ENCODE measurements at places on chromosomes 4 and X.

DNA sequence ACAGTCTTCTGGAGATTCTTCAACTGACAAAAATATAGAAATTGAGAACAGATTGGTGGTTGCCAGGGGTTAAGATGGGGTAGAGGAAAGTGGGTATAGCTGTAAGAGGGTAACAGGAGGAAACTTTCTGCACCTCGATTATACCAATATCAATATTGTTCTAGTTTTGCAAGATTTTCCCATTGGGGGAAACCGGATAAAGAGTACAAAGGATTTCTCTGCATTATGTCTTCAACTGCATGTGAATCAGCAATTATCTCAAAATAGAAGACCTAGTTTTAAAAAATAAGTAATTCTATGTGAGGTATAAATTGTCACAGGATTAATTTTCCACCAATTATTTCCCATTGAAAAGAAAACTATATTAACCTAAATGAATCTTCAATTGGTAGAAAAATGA is 65.7 kb downstream of the LRBA start:
- no peak for DNase-seq

- DNase-seq: no peak
Observed at GRCh38 chrX:150200361-150200760, 162.8 kb upstream of the MAMLD1 start.

- no peak for DNase-seq
Observed at GRCh38 chr4:53764761-53765490, 173.6 kb upstream of the LNX1 start.

- peak; percentile 60 for DNase-seq
Observed at GRCh38 chr4:7539659-7540058, 104.9 kb upstream of the PSAPL1 start.

- DNase-seq: no peak
Observed at GRCh38 chr4:129342819-129343408, 247.0 kb downstream of the C4orf33 start.

GRCh38 chrX:17374619-17375366 is at the start of gene NHS:
Gene NHS (plus strand): TSS chrX:17375200. CDS start chrX:17375758, 558 bp downstream.
- DNase-seq: peak; percentile 27

DNA sequence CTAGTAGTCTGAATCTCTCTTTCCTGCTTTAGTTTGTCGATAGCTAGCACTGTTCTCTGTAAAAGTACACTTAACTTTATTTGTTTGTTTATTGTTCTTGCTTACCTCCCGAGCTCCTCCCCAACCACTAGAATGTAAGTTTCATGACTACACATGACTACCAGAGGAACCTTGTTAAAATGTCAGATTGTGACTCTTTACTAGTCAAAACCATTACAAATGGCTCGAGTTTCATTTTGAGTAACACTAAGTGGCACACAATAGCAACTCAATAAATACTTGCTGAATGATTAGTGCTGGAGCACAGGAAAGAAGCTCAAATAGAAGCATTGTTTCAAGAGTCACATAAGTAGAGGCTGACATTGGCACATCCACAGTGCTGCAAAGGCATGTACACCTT is 116.1 kb downstream of the MAPK10 start:
- DNase-seq: no peak

- peak; percentile 67 for DNase-seq
Observed at GRCh38 chrX:153582896-153583295, 16.0 kb downstream of the CCNQ start.

DNA sequence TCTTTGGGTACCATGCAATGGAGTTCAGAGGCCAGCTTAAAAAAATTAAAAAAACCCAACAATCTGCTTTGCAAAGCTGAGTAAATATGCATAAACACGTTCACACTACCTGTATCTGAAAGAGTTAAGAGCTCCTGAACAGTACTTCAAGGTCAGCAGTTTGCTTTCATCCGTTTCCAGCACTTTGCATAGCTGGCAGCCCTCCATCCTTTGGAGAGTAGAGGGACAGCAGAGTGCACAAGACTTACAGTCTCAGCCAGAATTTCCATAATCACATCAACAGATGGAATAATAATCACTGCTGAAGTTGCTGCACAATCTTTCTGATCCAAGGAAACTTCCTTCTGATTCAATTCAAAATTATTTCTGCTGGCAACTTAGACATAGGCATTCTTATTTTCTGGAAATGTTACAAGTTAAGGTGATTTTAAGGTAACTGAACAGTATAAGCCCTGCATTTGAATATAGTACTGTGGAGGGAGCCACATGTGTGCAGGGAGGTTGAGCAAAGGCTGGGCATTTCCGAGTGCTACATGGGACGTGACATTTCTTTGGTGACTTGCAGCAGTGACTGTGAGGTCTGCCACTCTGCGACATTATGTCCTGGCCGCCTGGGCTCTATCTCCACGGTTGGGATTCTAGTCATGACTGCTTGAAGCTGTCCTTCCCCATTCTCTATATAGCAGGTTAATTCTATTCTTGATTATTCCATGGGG is 73.5 kb upstream of the EMCN start:
- no peak for DNase-seq

- DNase-seq: no peak
Observed at GRCh38 chr4:155614111-155614762, 52.4 kb upstream of the GUCY1A1 start.

DNA sequence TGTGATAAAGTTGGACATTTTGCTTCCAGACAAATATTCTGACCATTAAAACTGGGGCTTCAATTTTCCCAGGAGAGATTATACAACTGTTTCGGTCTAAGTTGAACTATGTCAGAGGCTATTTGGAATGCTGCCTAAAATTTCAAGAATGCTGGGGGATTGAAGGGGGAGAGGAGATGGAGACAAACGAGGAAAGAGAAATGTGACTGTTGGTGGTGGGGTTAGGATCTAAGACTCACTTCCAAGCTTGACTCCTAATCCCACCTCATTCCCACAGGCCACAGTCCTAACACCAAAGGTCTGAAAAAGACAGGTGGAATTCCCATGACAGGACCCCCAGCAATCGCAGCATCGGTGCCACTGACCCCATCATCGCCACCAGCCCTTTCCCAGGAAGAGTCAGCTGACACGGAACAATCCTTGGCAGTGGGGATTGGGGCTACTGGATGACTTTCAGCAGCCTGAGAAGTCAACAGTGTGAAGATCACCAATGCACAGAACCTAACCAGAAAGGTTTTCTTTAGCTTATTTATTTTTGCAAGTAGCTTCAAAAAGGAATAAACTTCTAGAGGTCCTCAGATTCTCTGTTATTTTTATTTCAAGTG is 74.0 kb upstream of the PRSS48 start:
- DNase-seq: no peak

- DNase-seq: no peak
Observed at GRCh38 chr4:142923619-142924018, 77.5 kb upstream of the INPP4B start.

DNA sequence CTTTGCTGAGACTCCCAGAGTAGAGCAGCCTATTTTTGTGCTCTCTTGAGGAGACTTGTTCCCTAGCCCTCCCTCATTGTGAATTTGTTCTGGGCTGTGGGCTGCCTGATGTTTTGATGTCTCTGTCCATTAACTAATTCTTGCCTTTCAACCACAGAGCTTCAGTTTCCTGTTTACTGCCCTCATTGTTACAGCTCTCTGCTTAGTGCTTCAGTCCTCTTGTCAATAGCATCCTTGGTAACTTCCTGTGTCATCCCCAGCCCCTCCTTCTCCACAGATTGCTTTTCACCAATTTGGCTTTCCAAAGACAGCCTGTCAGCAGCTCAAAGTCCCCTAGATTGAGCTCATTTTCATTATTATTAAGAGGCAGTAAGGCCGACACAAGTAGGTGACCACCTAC is 69.9 kb downstream of the COX7B2 start:
- DNase-seq: no peak

- DNase-seq: no peak
Observed at GRCh38 chr4:136687118-136687517, 845.2 kb downstream of the PCDH18 start.

DNA sequence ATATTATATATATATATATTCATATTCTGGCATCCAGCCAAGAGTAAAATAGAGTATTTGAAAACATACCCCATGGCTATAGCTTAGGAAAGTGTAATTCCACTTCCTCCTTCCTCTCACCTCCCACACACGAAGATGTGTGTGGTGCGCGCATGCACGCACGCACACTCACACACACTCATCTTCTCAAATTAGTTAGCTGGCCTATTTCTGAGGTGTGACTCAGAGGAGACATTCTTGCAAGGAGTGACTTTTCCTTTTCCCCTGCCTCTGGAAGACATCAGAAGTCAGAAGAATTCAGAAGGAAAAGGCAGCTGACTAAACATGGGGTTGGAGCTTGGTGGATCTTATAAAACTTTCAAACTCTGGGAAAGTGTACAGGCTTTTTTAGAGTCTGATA is 8.8 kb downstream of the ENPEP start:
- no peak for DNase-seq

- no peak for DNase-seq
Observed at GRCh38 chr4:21191317-21191716, 491.1 kb downstream of the PACRGL start.

DNA sequence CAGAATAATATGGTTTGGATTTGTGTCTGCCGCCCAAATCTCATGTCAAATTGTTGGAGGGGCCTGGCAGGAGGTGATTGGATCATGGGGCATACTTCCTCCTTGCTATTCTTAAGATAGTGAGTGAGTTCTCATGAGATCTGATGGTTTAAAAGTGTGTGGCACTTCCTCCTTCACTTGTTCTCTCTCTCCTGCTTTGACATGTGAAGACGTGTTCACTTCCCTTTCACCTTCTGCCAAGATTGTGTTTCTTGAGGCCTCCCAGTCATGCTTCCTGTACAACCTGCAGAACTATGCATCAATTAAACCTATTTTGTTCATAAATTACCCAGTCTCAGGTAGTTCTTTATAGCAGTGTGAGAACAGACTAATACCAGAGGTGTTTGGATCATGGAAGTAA is 325.7 kb upstream of the GIMD1 start:
- DNase-seq: no peak

GRCh38 chr4:3174371-3175338 is 74.3 kb upstream of the MSANTD1 start:
- DNase-seq: no peak

DNA sequence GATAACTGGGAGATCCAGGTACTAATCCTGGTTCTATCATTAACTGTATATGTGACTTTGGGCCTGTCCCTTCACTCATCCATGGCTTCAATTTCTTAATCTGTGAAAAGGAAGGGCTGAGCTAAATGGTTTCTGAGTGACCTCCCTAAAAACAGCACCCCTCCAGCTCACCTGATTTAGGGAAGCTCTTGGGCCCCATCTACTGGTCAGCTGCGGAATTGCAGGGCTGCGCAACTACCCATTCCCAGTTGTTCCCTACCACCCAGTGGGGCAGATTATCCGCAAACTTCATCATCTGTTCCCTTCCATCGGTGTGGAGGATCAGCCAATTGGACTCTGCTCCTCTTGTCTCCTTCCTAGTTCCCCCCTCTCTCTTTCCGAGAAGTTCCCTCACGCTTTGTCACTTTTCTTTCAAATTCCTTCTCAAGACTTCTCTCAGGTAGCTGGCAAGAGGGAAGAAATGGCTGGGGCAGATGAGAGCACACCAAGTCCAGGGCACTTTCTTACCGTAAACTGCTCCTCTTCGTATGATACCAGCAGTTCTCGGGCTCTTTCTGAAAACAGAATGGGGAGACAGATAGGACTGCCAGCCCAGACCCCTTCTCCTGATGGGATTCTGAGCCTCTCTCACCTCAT is 5.8 kb downstream of the LAS1L start:
- DNase-seq: peak; percentile 71

DNA sequence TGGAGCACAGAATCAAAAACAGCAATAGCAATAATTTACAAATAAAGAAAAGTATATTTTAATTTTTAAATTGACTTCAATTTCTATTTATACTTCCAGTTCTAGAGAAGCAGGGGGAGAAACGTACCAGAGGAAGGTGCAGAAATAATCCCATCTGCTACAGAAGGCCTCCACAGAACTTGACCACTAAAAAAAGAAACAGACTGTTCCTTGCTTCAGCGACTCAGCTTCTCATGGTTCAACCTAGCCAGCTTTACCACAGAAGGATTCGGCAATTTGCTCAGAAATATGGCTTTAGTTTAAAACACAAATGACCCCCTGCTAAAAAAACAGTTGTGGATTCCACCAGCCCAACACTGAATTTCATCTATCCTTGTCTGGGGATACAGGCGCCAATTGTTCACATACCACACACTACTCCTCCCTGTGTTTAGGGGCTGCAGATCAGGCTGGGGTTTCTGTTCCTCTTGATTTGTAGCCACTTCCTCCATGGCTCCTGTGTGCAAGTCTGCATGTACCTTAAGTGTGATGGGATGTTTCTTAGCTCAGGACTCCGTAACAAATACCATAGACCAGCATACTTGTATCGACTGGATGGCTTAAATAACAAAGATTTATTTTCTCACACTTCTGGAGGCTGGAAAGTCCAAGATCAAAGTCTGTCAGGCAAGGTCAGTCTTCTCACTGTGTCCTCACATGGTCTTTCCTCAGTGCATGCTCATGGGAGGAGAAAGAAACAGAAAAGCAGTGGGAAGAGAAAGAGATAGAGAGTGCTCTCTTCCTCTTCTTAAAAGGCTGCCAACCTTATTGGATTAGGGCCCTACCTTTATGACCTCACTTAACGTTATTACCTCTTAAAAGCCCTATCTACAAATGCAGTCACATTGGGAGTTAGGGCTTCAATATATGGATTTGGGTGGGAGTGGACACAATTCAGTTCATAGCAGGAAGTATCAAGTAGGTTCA is 79.1 kb downstream of the AMOT start:
- no peak for DNase-seq

DNA sequence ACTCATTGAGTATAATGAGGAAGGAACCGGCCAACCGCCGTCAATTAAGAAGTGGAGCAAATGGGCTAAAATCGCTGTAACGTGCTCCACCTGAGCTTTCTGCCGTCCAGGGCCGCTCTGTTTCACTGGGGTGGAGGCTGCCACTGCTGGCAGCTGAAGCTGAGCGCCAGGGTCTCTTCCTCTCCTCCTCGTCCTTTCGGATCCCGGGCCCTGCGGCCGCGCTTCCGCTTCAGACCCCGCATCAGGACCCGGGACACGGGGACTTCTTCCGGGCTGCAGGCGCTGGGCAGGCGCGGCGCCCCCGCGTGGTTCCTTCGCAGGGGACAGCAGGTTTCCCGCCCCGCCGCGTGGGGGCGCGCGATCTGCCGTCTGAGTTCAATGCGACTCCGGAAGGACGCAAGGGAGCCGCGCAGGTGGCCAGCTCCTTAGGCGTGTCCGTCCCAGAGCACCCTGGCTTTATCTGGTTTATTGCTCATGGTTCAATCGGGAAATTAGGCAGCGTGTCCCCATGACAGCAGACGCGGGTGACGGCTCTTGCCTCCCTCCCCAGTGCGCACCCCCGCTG is 519.8 kb downstream of the TRIML1 start:
- DNase-seq: no peak

Measured in stimulated activated CD8-positive, alpha-beta memory T cell treated with anti-CD3 and anti-CD28 coated beads, Interleukin-4, amount 100 ng/mL, for 48 hours (primary cell).